ENCODE measurements at places on chromosomes 5 and 9. TPM values are rescaled to one million over a fixed set of nuclear protein-coding genes. Genes with fewer than 3 reads are reported as not detected.
A peak's percentile ranks its signal among the peaks of the same experiment; 100 is the strongest.

Gene SLC6A3
- total RNA-seq = not detected

DNA sequence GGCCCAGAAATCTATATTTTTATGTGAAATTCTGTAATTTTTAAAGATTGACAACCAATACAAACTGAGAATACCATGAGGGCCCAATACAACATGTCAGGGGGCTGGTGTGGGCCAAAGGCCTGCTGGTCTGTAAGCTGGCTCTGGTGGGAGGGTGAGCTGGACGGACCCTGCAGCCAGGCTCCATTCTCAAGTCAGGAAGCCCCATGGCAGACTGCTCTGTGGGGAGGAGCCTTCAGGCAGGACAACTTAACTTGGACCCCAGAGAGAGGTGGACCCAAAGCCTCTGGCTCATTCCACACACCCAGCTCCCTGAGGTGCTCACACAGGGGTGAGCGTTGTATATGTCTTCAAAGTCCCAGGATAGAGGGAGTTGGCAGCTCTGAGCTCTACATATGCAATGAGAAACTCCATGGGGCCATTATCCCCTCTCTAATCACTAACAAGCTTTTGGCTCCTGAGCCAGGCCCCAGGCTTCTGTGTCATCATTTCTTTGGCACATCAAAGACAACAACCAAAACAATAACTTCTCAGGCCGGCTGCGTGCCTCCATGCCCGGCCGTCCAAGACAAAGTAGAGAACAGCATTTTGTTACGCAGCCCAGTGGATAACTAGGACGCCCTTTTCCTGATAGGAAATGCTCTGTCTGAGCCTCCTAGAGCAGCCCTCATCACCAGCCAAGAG is 6.4 kb downstream of the SEPTIN8 start:
- no peaks in the 10 kb centered on the region for H3K36me3 ChIP-seq
- H3K4me1 ChIP-seq = no peaks in the 10 kb centered on the region
- H3K4me3 ChIP-seq = no peak overlapping the region
- no peak for DNase-seq

GRCh38 chr5:9582406-9582805 is 36.5 kb upstream of the SEMA5A start:
- no peaks in the 10 kb centered on the region for H3K4me1 ChIP-seq
- H3K27ac ChIP-seq = no peak overlapping the region
- no peak for DNase-seq
- no peaks in the 10 kb centered on the region for H3K27me3 ChIP-seq
- no peaks in the 10 kb centered on the region for H3K36me3 ChIP-seq
- H3K4me3 ChIP-seq = no peak overlapping the region

- H3K4me1 ChIP-seq = peaks cover 17% of the 10 kb centered on the region
- peak overlapping the region; percentile 26 for H3K4me3 ChIP-seq
- peak overlapping the region; percentile 45 for H3K27ac ChIP-seq
- H3K27me3 ChIP-seq = no peaks in the 10 kb centered on the region
Observed at GRCh38 chr9:123608104-123608503, 252.1 kb downstream of the CRB2 start.

Gene NMUR2
- not detected for total RNA-seq

Gene SH3RF2
- total RNA-seq = not detected

Gene UNC5A
- not detected for total RNA-seq

GRCh38 chr9:78778861-78779374 is 482.0 kb downstream of the PSAT1 start:
- H3K4me1 ChIP-seq = peaks cover 16% of the 10 kb centered on the region
- DNase-seq = no peak
- no peak overlapping the region for H3K4me3 ChIP-seq

DNA sequence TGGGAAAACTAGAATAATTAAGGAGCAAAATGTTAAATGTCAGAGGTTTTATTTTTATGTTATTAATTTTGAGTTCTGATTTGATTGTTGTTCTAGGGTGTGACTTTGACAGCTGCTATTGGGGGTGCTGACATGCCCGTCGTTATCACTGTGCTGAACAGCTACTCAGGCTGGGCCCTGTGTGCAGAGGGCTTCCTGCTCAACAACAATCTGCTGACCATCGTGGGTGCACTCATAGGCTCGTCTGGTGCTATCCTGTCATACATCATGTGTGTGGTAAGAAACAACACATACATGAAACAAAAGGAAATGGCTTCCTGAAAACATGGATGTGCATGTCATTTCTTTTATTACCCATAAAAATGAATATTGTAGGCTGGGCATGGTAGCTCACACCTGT is 56.1 kb downstream of the NNT start:
- no peak overlapping the region for H3K4me3 ChIP-seq
- H3K4me1 ChIP-seq = no peaks in the 10 kb centered on the region

DNA sequence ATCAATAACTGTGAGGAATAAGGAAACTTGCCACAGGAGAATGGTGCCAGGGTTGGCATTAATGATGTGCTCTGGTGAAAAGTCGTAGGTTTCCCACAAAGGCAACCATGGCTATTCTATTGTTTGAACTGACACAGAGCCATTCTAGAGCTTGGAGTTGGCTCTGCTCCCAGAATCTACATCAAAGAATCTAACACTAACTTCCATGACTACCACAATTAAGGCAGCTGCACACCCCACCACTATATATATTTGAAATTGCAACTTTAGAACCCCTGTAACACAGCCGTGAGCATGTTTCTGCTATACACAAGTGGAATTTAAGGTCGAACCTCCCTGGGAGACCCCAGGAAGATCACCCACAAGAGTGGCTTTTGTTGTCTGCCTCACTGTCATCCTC is 89.7 kb upstream of the CCDC152 start:
- no peaks in the 10 kb centered on the region for H3K27me3 ChIP-seq
- no peak overlapping the region for H3K4me3 ChIP-seq
- H3K4me1 ChIP-seq = no peaks in the 10 kb centered on the region
- H3K36me3 ChIP-seq = no peaks in the 10 kb centered on the region

DNA sequence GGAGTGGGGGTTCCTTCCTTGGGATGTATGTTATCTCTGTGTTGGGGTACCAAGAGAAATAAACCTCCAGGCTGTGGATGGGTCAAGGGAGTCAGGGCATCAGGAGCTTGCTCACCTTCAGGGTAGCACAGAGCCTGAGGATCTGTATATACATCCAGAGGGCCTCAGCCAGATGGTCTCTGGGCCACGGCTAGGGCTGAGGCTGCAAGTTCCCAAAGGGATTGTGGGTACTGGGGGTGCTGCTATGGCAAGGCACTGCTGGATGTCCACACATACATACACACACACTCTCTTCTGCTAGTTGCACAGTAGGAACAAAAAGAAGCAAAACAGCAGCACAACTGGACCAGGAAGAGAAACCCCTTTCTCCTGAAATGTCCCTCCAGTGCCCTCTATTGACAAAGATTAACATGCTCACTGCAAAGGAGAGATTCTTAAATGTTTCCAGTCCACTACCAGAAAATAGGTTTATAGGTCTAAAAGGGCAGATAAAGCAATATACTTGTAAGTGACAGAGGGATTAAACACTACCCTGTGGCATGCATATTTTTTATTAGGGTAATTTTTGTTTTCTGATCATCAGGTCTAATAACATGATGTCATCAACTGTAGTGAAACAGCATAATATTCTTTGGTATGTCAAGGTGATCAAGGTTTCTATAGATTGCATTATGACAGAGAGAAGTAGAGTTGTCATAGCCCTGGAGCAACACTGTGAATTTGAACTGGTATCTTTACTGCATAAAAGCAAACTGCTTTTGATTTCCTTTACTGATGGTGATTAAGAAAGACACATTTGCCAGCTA is 56.3 kb upstream of the KCNN2 start:
- no peak overlapping the region for H3K4me3 ChIP-seq
- no peaks in the 10 kb centered on the region for H3K36me3 ChIP-seq
- peak; percentile 69 for DNase-seq
- H3K4me1 ChIP-seq = no peaks in the 10 kb centered on the region
- no peak overlapping the region for H3K27ac ChIP-seq
- H3K27me3 ChIP-seq = no peaks in the 10 kb centered on the region

- no peaks in the 10 kb centered on the region for H3K27me3 ChIP-seq
- no peak for DNase-seq
- H3K27ac ChIP-seq = no peak overlapping the region
- no peak overlapping the region for H3K4me3 ChIP-seq
- H3K4me1 ChIP-seq = no peaks in the 10 kb centered on the region
Observed at GRCh38 chr9:79765466-79765865, 193.7 kb downstream of the TLE4 start.

DNA sequence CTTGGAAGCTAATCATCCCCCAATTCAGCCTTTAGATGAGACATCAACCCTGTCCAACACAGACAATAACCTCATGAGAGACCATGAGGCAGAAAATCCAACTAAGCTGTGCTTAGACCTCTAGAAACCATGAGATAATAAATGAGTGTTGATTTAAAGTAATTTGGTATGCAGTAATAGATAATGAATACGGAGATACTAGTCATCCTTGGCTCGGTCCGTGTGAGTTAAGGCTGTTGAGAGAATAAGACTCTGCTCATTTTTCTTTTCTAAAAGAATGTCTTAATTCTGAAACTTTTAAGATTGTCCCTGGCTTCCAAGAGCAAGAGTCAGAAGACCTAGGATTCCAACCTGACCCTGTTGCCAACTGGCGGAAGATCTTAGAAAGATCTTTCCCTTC is 6.1 kb downstream of the TNC start:
- no peaks in the 10 kb centered on the region for H3K36me3 ChIP-seq
- no peak for DNase-seq
- no peak overlapping the region for H3K27ac ChIP-seq
- no peak overlapping the region for H3K4me3 ChIP-seq

- no peaks in the 10 kb centered on the region for H3K4me1 ChIP-seq
- DNase-seq = no peak
Observed at GRCh38 chr5:74539986-74540385, 100.5 kb downstream of the ENC1 start.

DNA sequence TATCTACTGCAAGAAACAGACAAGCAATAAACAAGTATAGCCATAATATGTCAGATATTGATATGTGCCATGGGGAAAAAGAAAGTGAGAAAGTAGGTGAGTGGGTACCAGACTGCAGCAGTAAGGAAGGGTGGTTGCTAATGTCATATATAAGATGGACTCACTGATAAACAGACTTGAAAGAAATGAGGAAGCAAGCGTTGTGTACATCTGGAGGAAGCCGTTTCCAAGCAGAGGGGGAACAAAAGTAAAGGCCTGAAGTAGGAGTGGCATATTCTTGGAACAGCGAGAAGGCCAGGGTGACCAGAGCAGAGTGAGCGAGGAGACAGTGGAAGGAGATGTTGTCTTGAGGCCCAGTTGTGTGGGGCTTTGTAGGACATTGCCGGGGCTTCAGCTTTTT is 142.2 kb upstream of the MAP3K1 start:
- H3K27ac ChIP-seq = no peak overlapping the region
- no peak overlapping the region for H3K4me3 ChIP-seq
- no peaks in the 10 kb centered on the region for H3K27me3 ChIP-seq
- no peak for DNase-seq
- no peaks in the 10 kb centered on the region for H3K36me3 ChIP-seq

Gene PCDHB10
- total RNA-seq = 0.11 TPM

Gene OR13C4
- not detected for total RNA-seq

GRCh38 chr5:129067745-129068144 is 26.8 kb upstream of the ISOC1 start:
- H3K27ac ChIP-seq = no peak overlapping the region
- no peaks in the 10 kb centered on the region for H3K27me3 ChIP-seq
- DNase-seq = no peak
- no peaks in the 10 kb centered on the region for H3K4me1 ChIP-seq

DNA sequence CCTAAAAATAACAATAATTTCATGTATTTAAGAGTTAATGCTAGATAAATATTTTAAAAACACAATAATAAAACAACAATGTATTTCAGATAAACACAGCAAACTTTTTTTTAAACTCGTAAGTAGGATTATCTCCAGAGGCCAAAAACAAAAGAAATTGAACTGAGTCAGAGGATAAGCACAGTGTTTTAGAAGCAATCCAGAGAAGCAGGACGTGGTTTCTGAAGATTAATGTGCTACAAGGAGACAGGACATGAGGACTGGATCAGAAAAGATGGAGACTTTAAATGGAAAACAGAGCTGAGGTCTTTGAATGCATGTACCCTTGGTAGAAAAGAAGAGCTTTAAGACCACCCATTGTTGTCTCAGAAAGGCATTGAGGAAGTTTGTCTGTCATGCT is 491.2 kb upstream of the TLE4 start:
- H3K4me3 ChIP-seq = no peak overlapping the region
- DNase-seq = no peak
- H3K27me3 ChIP-seq = no peaks in the 10 kb centered on the region
- H3K36me3 ChIP-seq = no peaks in the 10 kb centered on the region
- H3K27ac ChIP-seq = no peak overlapping the region

Gene SPOCK1
- 0.54 TPM for total RNA-seq

GRCh38 chr5:124524552-124525232 is 221.7 kb downstream of the ZNF608 start:
- peaks cover 17% of the 10 kb centered on the region for H3K4me1 ChIP-seq
- no peak overlapping the region for H3K4me3 ChIP-seq
- no peaks in the 10 kb centered on the region for H3K36me3 ChIP-seq
- peak; percentile 88 for DNase-seq
- H3K27ac ChIP-seq = no peak overlapping the region
- no peaks in the 10 kb centered on the region for H3K27me3 ChIP-seq

Gene LIX1
- total RNA-seq = not detected

GRCh38 chr5:156201788-156202403 is 125.1 kb upstream of the SGCD start:
- H3K36me3 ChIP-seq = no peaks in the 10 kb centered on the region
- no peak for DNase-seq
- no peaks in the 10 kb centered on the region for H3K4me1 ChIP-seq
- no peak overlapping the region for H3K27ac ChIP-seq
- no peaks in the 10 kb centered on the region for H3K27me3 ChIP-seq

DNA sequence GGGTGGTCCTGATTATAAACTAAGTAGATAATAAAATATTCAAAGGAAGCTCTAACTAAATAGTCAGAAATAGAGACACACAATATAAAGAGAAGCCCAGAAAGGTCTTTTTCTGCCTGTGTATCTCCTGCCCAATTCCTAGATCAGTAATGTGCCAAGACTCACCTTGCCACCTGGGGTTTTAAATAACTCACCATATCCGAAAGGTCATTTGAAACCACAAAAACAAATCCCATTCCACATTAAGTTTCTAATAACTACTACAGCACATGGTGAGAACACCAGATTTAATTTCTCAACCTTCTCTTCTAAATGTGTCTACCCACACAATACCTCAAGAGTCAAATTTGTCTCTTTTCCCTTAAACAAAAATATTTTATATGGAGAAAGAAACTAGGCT is 75.2 kb downstream of the ZNF608 start:
- H3K4me3 ChIP-seq = no peak overlapping the region
- peaks cover 7% of the 10 kb centered on the region for H3K4me1 ChIP-seq
- no peak overlapping the region for H3K27ac ChIP-seq

Gene RNF208
- 0.36 TPM for total RNA-seq

- peak overlapping the region; percentile 66 for H3K27ac ChIP-seq
- H3K27me3 ChIP-seq = no peaks in the 10 kb centered on the region
- H3K4me1 ChIP-seq = peaks cover 21% of the 10 kb centered on the region
- H3K4me3 ChIP-seq = peak overlapping the region; percentile 79
Observed at GRCh38 chr9:133477992-133478850, 678 bp downstream of the SLC2A6 start.

DNA sequence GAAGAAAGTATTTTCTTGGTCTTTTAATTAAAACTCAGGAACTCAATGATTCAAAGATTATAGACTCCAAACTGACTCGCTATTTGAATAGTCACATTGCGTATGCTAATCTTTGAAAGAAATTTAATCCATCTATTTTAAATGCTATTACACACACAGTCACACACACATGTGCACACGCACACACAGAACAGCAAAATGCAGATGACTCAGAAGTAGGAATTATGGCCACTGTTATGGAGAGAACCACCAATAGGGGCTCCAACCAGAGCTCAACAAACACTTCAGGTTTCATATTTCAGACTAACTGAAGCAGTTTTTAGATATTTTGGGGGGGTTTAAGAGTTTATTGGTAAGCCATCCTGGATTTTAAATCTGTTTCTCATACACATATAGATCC is 1917.9 kb downstream of the EFNA5 start:
- no peaks in the 10 kb centered on the region for H3K4me1 ChIP-seq
- no peak overlapping the region for H3K4me3 ChIP-seq
- no peaks in the 10 kb centered on the region for H3K27me3 ChIP-seq
- no peak for DNase-seq

All from Karpas-422 (cell line).